Ureter (tissue), 1 donor: ENCODE measurements at places on chromosomes 4 and X. TPM values are rescaled to one million over a fixed set of nuclear protein-coding genes. Genes with fewer than 3 reads are reported as not detected.
A peak's percentile ranks its signal among the peaks of the same experiment; 100 is the strongest.

- DNase-seq, result no peak
These were observed 36.8 kb upstream of the ARSD start for GRCh38 chrX:2965965-2966364.

GRCh38 chr4:71210823-71211222 is 128.0 kb upstream of the SLC4A4 start:
- DNase-seq, result no peak

GRCh38 chr4:156767911-156768415 is 203.6 kb downstream of the PDGFC start:
- no peak for DNase-seq

DNA sequence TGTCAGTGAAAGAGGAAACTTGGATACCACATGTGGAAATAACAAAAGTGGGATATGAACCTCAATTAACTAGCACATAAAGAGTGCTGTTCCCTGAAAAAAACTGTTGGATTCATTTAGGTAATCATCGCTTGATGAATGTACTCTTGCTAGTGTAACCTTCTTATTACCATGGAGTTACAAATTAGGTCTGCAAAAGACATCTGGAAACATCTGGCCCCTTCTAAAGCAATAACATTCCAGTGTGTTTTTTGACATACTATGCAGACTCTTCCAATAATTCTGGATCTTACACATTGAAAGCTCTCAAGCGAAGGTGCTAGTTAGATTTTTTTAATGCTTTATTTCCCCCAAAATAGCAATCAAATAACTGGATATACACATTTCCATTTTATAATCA is 134.6 kb downstream of the ATP10D start:
- DNase-seq, result no peak

The CSAG1 gene
- total RNA-seq, result not detected

The C4orf17 gene
- not detected for total RNA-seq

DNA sequence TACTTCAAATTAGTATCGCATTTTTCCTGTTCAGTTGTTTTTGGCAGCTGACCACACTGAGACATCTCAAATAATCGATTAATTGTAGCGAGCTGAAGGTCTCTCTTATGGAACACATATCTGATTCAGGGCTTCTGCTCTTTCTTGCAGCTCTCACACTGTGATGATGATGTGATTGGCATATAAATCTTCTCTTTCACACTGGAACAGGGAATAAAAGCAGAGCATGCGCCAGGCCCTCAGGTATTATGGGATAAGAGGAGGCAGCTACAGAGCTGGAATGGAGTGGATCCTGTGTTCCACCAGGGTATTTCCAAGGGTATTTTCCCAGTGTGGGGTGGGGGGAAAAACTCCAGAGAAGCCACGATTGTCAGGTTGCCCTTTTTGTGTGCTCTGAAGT is 265.4 kb upstream of the CASK start:
- no peak for DNase-seq

DNA sequence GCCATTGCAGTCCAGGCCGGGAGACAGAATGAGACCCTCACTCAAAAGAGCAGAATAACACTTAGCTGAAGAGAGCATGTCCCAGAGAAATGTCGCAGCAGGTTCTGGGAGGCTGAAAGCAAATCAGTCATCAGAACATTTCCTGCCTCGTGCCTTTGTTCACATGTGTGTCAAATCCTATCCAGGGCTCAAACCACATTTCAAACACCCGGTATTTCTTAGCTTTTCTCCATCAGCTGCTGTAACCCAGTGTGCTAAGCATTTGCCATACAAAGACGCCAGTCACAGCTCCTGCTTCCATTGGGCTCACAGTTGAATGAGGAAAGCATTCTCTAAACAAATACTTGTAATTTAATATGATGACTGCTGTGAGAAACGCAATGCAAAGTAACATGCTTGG is 6.0 kb downstream of the PALLD start:
- no peak for DNase-seq

GRCh38 chr4:7652006-7652405 is 217.3 kb upstream of the PSAPL1 start:
- DNase-seq, result no peak

GRCh38 chrX:52140020-52140419 is 44.7 kb upstream of the MAGED4 start:
- no peak for DNase-seq

- DNase-seq, result no peak
These were observed 50.6 kb downstream of the STIM2 start for GRCh38 chr4:26911254-26911653.

- no peak for DNase-seq
These were observed 121.8 kb upstream of the EDA2R start for GRCh38 chrX:66760651-66761050.

The FAM47A gene
- not detected for total RNA-seq

GRCh38 chr4:17587094-17587822 is 10.3 kb downstream of the LAP3 start:
- no peak for DNase-seq

GRCh38 chr4:94410678-94411206 is 41.0 kb upstream of the PDLIM5 start:
- peak; percentile 63 for DNase-seq

- no peak for DNase-seq
These were observed 902.8 kb upstream of the NDST4 start for GRCh38 chr4:116016201-116016600.

GRCh38 chr4:167230744-167231143 is 3.5 kb downstream of the SPOCK3 start:
- no peak for DNase-seq

The LGI2 gene
- 1.5 TPM for total RNA-seq

GRCh38 chr4:108370291-108371141 is 201.8 kb upstream of the LEF1 start:
- no peak for DNase-seq

GRCh38 chrX:22090181-22090580 is 58.1 kb downstream of the PHEX start:
- DNase-seq, result no peak

DNA sequence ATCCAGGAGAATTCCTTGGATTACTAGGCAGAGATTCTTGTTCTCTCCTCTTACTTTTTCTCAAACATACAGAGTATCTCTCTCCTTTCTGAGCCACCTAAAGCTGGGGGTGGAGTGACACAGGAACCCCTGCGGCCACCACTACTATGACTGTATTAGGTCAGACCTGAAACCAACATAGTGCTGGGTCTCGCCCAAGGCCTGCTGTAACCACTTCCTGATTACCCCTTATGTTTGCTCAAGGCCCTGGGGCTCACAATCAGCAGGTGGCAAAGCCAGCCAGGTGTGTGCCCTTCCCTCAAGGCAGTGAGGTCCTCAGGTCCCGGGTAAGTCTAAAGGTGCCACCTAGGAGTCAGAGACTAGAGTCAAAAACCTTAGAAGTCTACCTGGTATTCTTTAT is 166.4 kb downstream of the PARM1 start:
- no peak for DNase-seq

The ALAS2 gene
- 0.60 TPM for total RNA-seq

DNA sequence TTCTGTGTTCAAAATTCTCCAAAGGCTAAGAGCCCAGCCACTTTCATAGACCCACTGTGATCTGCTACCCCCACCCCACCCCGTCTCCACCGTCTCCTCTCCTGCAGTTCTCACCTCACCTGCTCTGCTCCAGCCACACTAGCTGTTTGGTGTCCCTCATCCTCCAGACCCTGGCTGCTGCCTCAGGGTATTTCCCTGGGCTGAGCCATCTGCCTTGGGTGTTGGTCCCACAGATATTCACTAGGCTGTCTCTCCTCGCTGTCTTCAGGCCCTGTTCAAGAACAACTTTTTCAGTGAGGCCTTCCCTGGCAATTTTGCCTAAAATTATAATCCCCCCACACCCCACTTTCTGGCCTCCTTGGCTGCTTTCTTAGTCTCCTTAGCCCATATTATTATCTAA is 31.8 kb upstream of the DAPP1 start:
- no peak for DNase-seq

GRCh38 chrX:65451663-65452062 is 82.9 kb downstream of the LAS1L start:
- DNase-seq, result no peak

The HHIP gene
- 2.8 TPM for total RNA-seq

- no peak for DNase-seq
These were observed 4.3 kb upstream of the FGG start for GRCh38 chr4:154616731-154617130.

- DNase-seq, result no peak
These were observed 83.6 kb upstream of the PTCHD1 start for GRCh38 chrX:23251043-23251442.

The HSFX2 gene
- total RNA-seq, result not detected

DNA sequence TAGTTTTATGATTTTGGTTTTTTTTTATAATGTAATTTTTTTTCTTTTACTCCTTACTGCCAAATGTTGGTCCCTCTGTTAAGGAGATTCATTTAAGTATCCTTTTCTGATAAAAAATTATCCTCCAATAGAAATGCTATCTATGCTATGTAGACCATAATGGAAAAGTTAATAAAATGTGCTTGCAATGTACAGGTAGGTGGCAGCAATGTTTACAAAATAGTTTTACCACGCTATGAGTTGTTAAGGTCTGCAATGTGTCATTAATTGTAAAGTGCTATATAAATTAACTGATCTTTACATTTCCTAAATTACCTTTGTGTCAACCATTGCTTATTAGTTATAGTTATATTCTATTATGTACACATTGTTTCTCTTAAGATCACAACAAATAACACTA is 3.8 kb upstream of the CENPC start:
- DNase-seq, result no peak

The RPL9 gene
- 1,753 TPM for total RNA-seq

The POLN gene
- 3.1 TPM for total RNA-seq

DNA sequence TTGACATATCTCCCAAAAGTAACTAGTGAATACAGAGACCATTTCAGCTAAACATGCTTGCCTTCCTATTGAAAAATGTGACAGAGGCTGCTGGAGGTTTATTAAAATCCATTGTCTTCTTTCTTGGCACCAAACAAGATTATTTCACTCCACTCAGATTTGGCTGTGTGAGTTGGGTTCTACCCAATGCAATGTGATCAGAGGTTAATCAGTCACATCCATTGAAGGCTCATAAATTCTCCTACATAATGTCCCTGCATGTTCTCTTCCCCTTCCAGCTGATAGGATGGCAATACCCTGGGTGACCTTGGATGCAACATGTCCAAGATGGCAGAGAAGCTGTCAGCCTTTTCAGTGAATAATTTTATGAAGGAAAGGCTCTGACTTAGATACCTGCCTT is 54.5 kb downstream of the TKTL2 start:
- DNase-seq, result no peak

The PASD1 gene
- total RNA-seq, result not detected

GRCh38 chr4:60657041-60657440 is 543.1 kb upstream of the ADGRL3 start:
- DNase-seq, result no peak

GRCh38 chr4:30495251-30495650 is 224.9 kb upstream of the PCDH7 start:
- DNase-seq, result no peak

GRCh38 chr4:2091990-2092668 is 33.0 kb downstream of the NAT8L start:
- DNase-seq, result no peak

GRCh38 chr4:157217708-157218107 is 2.8 kb upstream of the GRIA2 start:
- no peak for DNase-seq

GRCh38 chr4:620201-620600 is 5.2 kb upstream of the PDE6B start:
- no peak for DNase-seq

The PRPS2 gene
- 48.2 TPM for total RNA-seq

- no peak for DNase-seq
These were observed 11.8 kb upstream of the TMEM192 start for GRCh38 chr4:165124488-165124887.

- no peak for DNase-seq
These were observed 1136.6 kb downstream of the FAT4 start for GRCh38 chr4:126451237-126451873.

GRCh38 chr4:8585186-8585585 is 5.0 kb downstream of the GPR78 start:
- no peak for DNase-seq

The TAF7L gene
- total RNA-seq, result 0.18 TPM

The GABRA4 gene
- total RNA-seq, result not detected

GRCh38 chr4:38967260-38968095 is 64.7 kb downstream of the TMEM156 start:
- DNase-seq, result no peak

DNA sequence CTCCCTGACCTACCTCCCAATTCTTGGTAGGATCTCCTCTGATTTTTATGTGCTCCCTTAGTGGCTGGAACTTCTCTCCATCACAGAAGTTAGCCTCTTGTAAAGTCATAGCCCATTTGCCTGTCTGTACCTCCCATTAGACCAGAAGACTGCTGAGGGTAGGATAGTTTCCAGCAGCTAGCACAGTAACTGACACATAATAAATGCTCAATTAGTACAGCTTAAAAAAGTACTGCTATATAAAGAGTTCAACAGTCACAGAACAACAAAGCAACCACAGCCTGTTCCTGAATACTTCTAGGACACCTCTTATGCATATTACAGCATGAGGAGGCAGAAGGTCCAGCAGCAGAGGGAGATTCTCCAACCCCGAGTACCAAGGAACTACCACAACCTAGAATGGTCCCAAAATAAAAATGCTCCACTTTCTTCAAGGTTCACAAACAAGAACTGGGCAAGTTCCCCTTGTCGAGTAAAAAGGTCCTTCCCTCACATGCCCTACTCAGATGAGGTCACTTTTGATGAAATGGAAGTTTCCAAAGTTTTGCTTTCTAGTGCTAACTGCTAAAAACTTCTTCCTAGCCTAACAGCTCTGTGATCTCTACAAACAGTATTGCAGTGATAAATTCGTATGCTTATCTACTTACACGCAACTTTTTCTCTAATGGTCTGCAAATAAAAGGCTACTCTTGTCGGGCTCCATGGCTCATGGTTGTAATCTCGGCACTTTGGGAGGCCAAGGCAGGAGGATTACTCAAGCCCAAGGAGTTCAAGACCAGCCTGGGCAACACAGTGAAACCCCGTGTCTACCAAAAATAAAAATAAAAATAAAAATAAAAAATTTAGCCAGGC is 12.8 kb downstream of the MECP2 start:
- DNase-seq, result no peak

The UPF3B gene
- 7.0 TPM for total RNA-seq

The CLTRN gene
- total RNA-seq, result 2.2 TPM

DNA sequence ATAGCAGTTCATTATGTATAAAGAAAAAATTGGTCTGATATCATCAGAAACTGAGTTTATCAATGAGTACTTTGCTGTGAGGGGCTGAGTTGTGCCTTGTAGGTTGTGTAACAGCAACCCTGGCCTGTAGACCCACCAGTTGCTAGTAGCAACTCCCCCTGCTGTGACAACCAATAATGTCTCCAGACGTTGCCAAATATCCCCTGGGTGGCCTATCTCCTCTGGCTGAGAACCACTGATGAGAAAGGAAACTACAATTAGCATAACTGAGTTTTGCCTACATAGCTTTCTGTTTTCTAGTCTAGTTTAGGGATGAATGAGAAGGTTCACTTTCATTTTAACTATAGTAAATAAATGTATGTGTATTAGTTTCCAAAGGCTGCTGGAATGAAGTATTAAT is 234.1 kb downstream of the CPE start:
- DNase-seq, result no peak

GRCh38 chr4:118968005-118968404 is 79.4 kb downstream of the SYNPO2 start:
- DNase-seq, result peak; percentile 76

The NUDT10 gene
- total RNA-seq, result 4.6 TPM

GRCh38 chr4:108398316-108398715 is 222.1 kb upstream of the RPL34 start:
- no peak for DNase-seq

The DDIT4L gene
- total RNA-seq, result 0.44 TPM

The NSDHL gene
- 25.1 TPM for total RNA-seq

- DNase-seq, result no peak
These were observed 81.9 kb downstream of the HMGB2 start for GRCh38 chr4:173252024-173252935.
